HuH-7 (cell line): ENCODE measurements at places on chromosomes 2 and 18.

GRCh38 chr2:98896944-98897343 is 39.1 kb downstream of the CRACDL start:
- no peak for DNase-seq

- no peak for DNase-seq
These were observed 78.9 kb downstream of the EHD3 start for GRCh38 chr2:31312898-31313297.

DNA sequence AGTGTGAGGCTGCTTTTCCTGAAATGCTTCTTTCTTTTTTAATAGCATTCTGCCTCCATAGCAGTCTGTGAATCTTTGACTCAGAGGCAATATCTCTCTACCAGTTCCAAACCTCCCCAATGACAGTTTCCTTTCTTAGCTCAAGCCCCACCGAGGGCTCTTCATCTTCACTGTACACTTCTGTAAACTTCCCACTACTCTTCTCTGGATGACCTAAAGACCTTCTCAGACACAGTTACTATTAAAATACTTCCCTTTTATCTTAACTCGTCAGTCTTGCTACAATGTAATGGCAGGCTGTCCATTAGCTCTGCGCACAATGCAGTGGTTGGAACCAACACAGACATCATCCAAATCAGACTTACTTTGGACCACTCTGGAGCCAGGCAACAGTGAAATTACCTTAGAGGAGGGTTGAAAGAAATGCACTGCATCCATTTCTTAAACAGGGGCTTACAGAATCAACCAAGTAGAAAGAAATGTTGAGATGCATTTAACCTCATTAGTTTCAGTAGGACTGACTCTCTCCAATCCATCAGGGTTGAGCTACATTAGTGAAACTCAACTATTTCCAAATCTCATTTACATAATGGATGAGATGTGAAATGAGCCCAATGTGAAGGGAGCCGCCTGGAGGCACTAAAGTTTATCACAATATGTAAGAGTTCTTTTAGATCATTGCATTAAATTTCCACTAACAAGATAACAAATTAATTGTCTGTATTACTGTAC is 343.8 kb downstream of the SETBP1 start:
- no peak for DNase-seq

DNA sequence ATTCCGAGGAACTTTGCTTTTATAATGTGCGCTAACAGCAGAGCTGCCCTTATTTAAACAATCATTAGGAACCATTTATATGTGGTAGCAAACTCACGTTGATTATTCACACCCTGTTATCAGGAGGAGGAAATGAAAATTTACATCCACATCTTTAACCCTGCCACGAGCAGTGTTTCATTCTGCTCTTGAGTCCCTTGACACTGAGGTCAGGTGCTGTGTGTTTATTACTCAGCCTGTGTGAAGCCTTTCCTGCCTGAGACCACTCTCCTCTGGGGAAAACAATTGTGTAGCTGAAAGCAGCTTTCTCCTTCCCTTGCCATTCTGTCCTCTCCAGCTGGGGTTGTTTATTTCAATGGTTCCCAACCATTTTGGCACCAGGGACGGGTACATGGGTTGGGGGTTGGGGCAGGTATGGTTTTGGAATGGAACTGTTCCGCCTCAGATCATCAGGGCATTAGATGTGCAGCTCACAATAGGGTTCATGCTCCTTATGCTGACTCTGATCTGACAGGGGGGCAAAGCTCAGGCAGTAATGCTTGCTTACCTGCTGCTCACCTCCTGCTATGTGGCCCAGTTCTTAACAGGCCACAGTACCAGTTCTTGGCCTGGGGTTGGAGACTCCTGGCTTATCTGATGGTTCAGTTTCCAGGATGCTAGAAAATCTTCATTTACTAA is 651.1 kb downstream of the TDRD15 start:
- no peak for DNase-seq
